ENCODE measurements at places on chromosomes 7 and 10.

DNA sequence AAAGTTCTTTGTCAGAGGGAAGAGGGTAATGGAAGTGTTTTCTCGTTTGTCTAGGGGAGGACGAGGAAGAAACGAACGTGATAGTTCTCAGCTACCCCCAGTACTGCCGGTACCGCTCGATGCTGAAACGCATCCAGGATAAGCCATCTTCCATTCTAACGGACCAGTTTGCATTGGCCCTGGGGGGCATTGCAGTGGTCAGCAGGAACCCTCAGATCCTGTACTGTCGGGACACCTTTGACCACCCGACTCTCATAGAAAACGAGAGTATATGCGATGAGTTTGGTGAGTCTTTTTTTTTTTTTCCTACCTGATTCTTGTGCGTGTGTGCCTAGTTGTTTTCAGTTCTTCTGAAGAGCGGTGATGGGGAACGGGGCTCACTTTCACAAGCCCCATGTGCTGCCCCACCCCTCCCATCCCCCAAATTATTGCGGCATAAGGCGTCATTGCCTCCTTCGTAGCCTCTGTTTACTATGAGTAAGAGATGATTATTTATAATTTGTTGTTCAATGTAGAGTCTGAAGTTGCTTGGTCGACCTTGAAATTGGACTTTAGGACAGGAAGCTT is 98.6 kb downstream of the ARID5B start:
- DNase-seq, result no peak

- no peak for DNase-seq
Measured at GRCh38 chr7:22865602-22865960, 42.9 kb upstream of the TOMM7 start.

DNA sequence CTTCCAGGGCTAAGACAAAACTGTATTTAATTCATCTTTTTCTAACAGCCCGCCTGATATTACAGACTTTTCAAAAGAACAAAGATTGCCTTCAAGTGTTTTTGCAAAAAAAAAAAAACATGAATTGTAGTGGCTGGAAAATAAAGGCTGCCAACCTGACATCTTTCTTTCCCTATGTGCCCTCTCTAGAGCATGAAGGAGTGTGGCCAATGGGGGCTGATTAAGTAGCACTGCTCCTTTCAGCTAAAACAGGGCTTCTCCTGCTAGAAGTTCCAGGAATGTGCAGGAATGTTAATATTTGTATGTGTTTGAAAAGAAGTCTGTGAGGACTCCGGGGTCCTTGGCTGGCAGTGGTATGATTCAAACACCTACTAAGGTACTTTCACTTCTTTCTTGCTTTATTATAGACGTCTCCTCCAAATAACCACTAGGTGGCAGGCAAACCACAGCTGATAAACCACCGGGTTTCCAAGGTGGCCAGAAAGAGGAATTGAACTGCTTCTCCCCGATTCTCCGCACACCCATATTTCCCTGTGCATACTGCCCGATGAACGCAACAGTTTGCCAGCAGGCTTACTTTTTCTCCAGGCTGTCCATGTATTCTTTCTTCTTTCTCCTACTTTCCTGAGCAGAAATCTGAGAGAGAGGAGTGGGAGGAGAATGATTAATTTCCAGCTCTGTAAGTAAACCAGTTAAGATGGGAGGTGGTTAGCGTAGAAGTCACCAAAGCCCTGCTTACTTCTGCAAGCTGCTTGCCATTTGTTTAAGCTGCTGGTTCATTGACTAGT is 56.8 kb upstream of the DGKI start:
- peak; percentile 91 for DNase-seq

DNA sequence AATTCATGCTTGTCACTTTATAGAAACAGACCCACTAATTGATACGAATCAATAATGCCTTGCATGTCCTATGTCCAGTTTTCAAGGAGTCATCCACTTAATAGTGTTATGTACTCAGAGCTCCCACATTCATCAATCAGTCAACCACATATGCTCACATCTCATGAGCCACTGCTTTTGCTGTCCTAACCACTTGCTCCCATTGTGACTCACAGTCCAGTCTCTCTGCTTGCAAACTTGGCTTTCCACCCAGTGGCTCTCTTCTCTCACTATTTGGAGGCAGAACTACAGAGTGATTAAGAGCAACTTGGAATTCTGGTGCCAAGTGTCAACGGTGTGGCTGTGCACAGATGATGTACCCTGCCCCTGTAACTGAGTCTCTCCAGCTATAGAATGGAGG is 166.0 kb downstream of the SNX13 start:
- DNase-seq, result peak; percentile 30

- DNase-seq, result no peak
Measured at GRCh38 chr7:27802999-27803398, 63.0 kb downstream of the TAX1BP1 start.

DNA sequence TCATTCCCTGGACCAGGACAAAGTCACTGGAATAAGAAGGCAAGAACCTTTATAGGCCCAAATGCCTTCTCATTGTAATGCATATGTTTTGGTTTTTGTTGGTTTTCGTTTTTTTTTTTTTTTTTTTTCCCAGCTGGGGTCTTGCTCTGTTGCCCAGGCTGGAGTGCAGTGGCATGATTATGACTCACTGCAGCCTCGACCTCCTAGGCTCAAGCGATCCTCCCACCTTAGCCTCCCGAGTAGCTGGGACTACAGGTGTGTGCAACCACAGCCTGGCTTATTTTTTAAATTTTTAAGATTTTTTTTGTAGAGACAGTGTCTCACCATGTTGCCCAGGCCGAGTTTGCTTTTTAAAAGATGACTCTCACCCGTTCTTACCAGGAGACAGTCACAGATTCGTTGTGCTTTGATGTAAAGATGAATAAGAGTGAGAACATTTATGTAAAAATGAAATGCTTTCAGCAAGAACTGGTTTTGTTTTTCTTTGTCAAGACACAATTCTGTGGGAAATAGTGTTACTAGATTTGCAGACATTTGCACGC is 7.6 kb downstream of the IQCE start:
- DNase-seq, result no peak

DNA sequence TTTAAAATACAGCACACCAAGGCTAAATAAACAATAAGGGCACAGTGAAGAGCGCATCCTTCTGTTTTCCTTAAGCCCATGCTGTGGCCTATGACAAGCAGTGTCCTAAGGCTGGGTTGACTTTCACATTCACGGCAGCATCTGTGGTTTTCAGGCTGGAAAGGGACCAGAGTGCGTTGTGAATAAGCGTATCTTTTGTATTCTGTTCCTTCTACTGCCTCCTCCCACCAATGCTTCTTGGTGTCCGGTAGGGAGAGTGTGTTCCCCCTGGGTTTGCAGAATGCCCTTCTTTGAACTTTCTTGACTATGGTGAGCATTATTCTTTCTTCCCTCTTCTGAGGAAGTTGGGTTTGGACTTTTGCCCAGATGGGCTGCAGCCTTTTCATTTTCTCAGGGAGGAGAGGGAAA is 73.6 kb downstream of the ABCA13 start:
- no peak for DNase-seq

- no peak for DNase-seq
Measured at GRCh38 chr7:39664585-39664984, 41.2 kb downstream of the RALA start.

- peak; percentile 18 for DNase-seq
Measured at GRCh38 chr10:73865459-73866442, 8.6 kb downstream of the CAMK2G start.

All from osteoblast (primary cell).